ENCODE measurements at places on chromosomes 7 and 10.

GRCh38 chr7:27112955-27113949 lies 10.8 kb upstream of the HOXA2 start:
- DNase-seq: no peak

DNA sequence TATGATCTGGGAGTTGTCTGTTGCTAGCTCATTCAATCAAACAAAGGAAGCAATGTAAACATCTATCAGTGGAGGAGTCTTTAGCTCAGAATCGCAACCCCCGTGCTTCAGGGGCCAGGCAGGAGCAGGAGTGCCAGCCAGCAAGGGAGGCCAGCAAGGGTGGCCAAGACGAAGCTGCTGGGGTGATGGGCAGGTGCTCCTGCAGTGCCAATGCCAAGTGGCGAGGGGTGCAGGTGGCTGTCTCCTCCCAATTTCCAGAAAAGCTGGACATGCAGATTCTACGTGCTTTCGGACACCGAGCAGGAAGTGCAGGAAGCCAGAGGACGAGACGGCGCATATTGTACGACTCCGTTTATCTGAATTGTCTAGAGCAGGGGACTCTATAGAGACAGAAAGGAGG lies 48.1 kb upstream of the EBF3 start:
- no peak for DNase-seq

DNA sequence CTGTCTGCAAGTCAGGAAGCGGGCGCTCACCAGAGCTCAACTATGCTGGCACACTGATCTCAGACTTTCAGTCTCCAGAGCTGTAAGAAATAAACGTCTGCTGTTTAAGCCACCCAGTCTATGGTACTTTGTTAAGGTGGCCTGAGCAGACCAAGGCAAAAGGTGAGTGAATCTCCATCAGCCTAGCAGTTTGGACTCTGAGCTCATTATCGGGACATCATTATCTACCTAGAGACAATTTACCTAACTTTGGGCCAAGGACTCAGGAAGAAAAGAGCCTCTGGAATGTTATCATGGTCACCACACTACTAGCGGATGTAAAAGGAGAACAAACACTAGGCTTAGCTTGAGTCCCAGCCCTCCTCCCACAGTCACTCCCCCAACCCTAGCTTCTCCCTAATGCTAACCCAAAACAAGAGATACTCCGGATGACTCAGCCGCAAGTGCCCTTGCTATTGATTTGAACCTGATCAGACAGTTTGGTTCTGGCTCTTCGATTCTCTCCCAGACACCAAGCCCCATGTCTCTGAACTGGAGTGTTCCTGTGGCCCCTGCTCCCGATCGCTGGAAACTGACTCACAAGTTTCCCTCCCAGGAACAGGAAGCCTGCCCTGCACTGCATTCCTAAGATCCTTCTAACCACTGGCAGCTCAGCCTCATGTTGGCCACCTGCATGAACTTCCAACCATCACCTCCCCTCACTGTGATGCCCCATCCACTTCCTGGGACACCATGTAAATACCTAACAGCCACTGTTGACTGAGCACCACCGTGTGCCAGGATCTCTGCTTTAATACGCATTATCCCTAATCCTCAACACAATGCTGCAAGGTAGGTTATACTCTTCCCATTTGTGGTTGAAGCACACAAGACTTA lies 34.5 kb downstream of the CREB3L2 start:
- DNase-seq: no peak

DNA sequence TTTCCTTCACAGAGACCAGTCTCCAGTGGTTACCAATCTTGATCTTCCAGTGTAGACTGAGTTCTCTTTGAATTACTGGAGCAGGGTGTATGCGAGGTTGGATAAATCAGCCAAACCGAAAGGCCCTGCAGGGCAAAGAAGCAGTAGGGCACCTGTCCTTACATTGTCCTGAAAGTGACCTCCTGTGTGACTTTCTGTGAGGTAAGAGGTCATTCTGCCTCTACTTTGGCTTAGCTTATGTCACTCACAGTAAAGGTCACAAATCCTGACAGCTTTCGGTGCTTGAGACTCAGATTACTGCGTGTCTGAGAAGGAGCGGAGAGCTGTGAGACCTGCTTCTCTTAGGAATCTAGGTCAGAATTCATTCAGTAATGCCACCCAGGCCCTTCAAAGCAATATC lies 252.7 kb upstream of the ETV1 start:
- no peak for DNase-seq

- no peak for DNase-seq
Measured at GRCh38 chr10:29991382-29991781, 68.0 kb downstream of the JCAD start.

Data from stimulated activated CD4-positive, alpha-beta T cell treated with anti-CD3 and anti-CD28 coated beads, Interleukin-1b, Interleukin-23, amount 100 ng/mL, for 4 hours (primary cell).